HFFc6 (cell line): ENCODE measurements at places on chromosomes 3 and 15. TPM values are rescaled to one million over a fixed set of nuclear protein-coding genes. Genes with fewer than 3 reads are reported as not detected.

- no peak overlapping the region for H3K4me3 ChIP-seq
- peaks cover 38% of the 10 kb centered on the region for H3K36me3 ChIP-seq
- peak; percentile 10 for DNase-seq
- peaks cover 11% of the 10 kb centered on the region for H3K4me1 ChIP-seq
Measured at GRCh38 chr15:56719774-56720555, 13.3 kb downstream of the ZNF280D start.

SKOR1 gene
- 0.05 to 0.08 TPM in 2 of 3 replicates, not detected in the other for total RNA-seq

DNA sequence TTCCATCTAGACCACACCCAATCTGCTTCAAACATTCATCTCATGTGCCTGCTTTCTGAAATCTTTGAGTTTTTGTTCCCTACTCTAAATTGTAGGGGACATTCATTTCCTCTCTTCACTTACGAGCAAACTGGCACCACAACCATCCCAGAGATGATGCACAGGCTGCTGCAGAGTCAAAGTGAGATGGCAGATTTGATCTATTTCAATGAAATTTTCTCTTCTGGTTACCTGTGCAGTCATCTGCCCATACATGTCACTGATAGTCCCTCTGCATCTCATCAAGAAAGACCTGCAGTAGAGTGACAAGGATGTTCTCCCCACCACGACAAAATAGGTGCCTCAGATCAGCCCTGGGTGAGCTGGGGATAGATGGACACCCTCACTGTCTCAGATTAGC lies 118.2 kb upstream of the TNFAIP8L3 start:
- no peak overlapping the region for H3K4me3 ChIP-seq
- DNase-seq = no peak
- no peak overlapping the region for H3K27ac ChIP-seq

DNA sequence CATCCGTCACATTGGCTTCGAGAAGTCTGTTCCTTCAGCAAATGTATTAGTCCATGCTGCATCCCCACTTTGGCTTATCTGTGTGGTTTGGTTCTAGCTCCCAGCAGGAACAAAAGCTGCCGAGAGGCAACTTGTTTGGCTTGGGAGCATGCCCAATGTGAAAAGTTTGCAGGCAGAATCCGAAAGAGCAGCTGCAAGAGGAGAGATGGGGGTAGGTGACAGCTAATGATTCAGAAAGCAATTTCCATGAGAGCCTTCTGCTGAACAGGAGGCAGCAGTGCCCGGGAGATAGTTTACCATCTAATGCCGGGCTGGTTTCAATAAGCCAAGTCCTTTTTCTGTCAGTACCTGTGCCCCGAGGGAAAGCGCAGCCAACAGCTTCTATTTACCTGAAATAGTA lies 60.2 kb downstream of the GRM7 start:
- no peak overlapping the region for H3K4me3 ChIP-seq
- no peaks in the 10 kb centered on the region for H3K4me1 ChIP-seq
- H3K36me3 ChIP-seq = no peaks in the 10 kb centered on the region
- no peaks in the 10 kb centered on the region for H3K27me3 ChIP-seq
- no peak for DNase-seq

- no peaks in the 10 kb centered on the region for H3K27me3 ChIP-seq
- H3K36me3 ChIP-seq = no peaks in the 10 kb centered on the region
- no peaks in the 10 kb centered on the region for H3K4me1 ChIP-seq
- H3K27ac ChIP-seq = no peak overlapping the region
- no peak overlapping the region for H3K4me3 ChIP-seq
Measured at GRCh38 chr3:56324473-56324872, 143.8 kb downstream of the ERC2 start.

DNA sequence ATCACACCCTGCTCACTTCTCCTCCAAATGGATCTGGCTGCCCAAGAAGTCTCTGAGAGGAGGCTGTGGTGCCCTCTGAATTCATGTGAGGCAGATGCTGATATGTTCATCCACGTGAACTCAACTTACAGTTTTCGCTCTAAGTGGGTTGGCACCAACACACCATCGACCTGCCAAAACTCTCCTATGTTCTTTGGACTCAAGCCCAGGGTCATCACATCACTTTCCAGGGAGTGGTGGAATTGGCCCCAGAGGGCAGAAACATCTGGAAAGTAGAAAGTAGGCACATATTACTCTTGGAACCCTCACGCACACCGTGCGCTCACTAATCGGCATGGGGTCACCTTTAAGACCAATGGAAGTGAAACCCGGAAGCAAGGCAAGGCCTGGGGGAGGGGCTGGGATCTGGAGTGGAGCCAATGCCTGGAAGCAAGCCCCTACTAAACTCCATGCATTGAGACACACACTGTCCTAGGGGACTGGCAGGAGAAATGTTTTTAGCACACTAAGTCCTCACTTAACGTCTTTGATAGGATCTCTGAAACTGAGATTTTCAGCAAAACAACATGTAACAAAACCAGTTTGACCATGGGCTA lies 41.4 kb downstream of the SSUH2 start:
- H3K27ac ChIP-seq = no peak overlapping the region
- no peak overlapping the region for H3K4me3 ChIP-seq
- no peak for DNase-seq
- H3K4me1 ChIP-seq = peaks cover 15% of the 10 kb centered on the region

DNA sequence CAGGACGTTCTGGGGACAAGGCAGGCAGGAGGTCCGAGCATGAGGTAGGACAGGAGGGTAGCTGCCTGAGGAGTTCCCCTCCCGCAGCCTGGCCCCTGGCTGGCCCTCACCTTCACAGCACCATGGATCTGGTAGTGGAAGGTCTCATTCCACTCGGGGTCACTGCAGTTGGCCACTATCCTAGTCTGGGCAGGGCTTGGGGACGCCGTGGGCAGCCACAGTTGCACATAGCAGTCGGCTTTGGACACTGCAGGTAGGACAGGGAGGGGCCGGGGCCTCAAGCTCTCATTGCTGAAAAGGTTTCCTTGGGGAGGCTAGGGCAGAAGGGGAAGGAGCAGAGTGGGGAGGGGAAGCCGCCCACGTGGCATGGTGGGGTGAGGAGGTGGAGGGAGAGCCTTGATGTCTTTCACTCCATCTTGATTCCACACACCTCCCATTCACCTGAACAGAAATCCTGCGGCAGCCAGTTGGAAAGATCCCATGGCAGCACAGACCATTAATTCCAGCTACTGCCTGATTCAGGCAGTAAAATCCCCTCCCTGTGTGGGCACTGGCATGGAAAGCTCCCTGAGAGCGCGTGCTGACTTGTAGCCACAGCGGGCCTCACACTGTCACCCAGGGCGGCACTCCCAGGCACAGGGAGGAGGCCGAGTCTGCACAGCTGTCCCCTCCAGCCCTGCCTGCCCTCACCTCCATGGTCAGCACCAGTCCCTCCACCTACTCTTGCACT lies 2.1 kb downstream of the PLA2G4F start:
- no peak overlapping the region for H3K4me3 ChIP-seq
- peaks cover 6% of the 10 kb centered on the region for H3K36me3 ChIP-seq
- H3K4me1 ChIP-seq = peaks cover 9% of the 10 kb centered on the region
- peaks cover 20% of the 10 kb centered on the region for H3K27me3 ChIP-seq

DNA sequence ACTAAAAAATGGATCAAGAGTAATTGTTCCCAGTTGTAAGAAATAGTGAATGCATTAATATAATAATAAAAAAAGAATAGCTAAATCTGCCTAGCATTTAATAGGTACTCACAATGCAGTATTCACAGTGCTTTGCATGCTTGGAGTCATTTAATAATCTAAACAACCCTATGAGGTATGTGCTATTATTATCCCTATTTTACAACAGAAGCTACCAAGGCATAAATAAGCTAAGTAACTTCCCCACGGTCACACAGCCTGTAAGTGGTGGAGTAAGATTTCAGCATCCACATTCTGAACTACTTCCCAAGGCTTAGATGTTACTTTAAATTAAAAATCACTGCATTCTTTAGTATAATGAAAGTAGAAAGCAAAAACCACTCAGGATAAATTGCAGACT lies 102.9 kb downstream of the PLCH1 start:
- no peaks in the 10 kb centered on the region for H3K36me3 ChIP-seq
- H3K4me1 ChIP-seq = no peaks in the 10 kb centered on the region
- H3K27me3 ChIP-seq = no peaks in the 10 kb centered on the region; the same call in 1 of the 2 replicates

ATP13A4 gene
- total RNA-seq = not detected in 3 replicates

GRCh38 chr15:68650901-68651709 lies 72.3 kb downstream of the CORO2B start:
- no peaks in the 10 kb centered on the region for H3K36me3 ChIP-seq
- H3K4me1 ChIP-seq = peaks cover 13% of the 10 kb centered on the region
- H3K4me3 ChIP-seq = no peak overlapping the region
- no peak overlapping the region for H3K27ac ChIP-seq
- no peak for DNase-seq

GRCh38 chr3:140131895-140132294 lies 196.9 kb downstream of the CLSTN2 start:
- no peak for DNase-seq
- H3K27me3 ChIP-seq = no peaks in the 10 kb centered on the region
- H3K36me3 ChIP-seq = no peaks in the 10 kb centered on the region; the same call in 1 of the 2 replicates
- H3K4me3 ChIP-seq = no peak overlapping the region

DNA sequence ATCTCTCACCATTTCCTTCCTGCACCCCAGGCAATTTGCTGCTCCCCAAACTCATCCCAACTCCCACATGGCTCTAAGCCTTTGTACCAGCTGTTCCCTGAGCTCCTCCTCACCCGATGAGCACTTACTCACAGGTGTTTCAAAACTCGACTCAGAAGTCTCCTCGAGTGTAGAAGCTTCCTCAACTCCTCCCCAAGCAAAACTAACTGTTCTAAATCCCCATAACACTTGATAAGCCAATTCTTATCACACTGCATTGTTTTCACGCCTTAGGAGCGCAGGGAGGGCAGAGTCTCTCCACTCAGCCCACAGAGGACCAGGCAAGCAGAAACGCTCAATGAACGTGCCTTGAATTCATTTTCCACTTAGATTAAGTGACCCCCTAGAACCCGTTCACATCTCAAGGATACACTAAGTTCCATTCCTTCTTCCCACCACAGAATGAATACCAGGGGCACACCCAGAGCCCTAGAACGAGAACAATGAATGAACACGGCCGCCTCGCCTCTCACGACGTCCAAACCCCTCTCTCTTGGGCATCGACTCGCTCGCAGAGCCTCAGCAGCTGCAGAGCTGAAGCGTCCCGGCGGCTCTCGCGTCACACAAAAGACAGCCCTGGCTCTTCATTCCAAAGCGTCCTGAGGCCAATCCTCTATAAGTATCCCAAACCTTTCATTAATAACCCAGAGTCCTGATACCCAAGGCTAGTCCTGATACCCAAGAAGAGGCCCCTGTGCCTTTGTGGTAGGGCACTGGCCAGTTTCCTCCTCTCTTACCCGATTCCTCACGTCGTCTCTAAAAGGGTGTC lies 1.1 kb downstream of the RAF1 start:
- H3K27me3 ChIP-seq = 0 out of 2 replicates have a peak, but pooled peaks cover 5% of the 10 kb centered on the region
- H3K27ac ChIP-seq = peak overlapping the region; percentile 99
- peak; percentile 22 for DNase-seq
- peaks cover 55% of the 10 kb centered on the region for H3K4me1 ChIP-seq

IL5RA gene
- not detected in 3 replicates for total RNA-seq
